ENCODE measurements at places on chromosomes 5 and 9. TPM values are rescaled to one million over a fixed set of nuclear protein-coding genes. Genes with fewer than 3 reads are reported as not detected.
A peak's percentile ranks its signal among the peaks of the same experiment; 100 is the strongest.

- DNase-seq = no peak
- H3K36me3 ChIP-seq = no peaks in the 10 kb centered on the region
- no peak overlapping the region for H3K27ac ChIP-seq
- H3K4me1 ChIP-seq = no peaks in the 10 kb centered on the region
- no peaks in the 10 kb centered on the region for H3K27me3 ChIP-seq
Observed at GRCh38 chr5:66646570-66646969, 50.4 kb downstream of the MAST4 start.

GRCh38 chr9:17795744-17796143 is 216.9 kb downstream of the SH3GL2 start:
- no peaks in the 10 kb centered on the region for H3K27me3 ChIP-seq
- no peak overlapping the region for H3K27ac ChIP-seq
- no peak overlapping the region for H3K4me3 ChIP-seq
- DNase-seq = no peak
- no peaks in the 10 kb centered on the region for H3K36me3 ChIP-seq

Gene COL23A1
- polyA plus RNA-seq = 0.26 TPM

DNA sequence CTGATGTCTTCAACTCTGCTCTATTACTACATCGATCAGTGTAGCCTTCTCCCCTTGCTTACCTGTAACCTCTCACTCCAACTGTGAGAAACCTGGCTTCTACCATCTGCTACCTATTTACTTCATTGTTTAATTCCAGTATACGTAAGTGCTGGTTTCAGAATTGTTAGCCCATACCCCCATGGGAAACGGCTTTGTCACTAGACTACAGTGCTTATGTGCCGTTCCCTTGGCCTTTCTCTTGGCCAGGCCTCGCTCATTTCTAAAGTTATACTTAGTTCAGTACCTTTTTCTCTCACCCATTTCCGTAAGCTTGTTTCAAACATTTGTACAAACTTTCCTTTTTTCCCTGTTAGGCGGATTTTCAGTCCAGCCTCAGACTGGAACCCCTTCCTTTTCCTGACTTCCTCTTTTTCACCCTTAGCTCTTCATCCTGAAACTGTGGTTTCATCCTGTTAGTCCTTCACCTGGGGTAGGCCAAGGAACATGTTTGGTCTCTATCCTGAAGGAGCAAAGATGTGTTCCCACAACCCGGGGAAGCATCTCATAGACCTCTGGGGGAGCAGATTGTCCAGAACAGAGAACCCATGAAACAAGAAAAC is 21.7 kb downstream of the ALG2 start:
- no peaks in the 10 kb centered on the region for H3K27me3 ChIP-seq
- peak overlapping the region; percentile 69 for H3K27ac ChIP-seq
- H3K4me3 ChIP-seq = no peak overlapping the region
- DNase-seq = no peak
- H3K4me1 ChIP-seq = peaks cover 34% of the 10 kb centered on the region

GRCh38 chr9:71279151-71279739 is 157.8 kb upstream of the TRPM3 start:
- H3K27ac ChIP-seq = no peak overlapping the region
- no peaks in the 10 kb centered on the region for H3K4me1 ChIP-seq
- H3K36me3 ChIP-seq = no peaks in the 10 kb centered on the region

DNA sequence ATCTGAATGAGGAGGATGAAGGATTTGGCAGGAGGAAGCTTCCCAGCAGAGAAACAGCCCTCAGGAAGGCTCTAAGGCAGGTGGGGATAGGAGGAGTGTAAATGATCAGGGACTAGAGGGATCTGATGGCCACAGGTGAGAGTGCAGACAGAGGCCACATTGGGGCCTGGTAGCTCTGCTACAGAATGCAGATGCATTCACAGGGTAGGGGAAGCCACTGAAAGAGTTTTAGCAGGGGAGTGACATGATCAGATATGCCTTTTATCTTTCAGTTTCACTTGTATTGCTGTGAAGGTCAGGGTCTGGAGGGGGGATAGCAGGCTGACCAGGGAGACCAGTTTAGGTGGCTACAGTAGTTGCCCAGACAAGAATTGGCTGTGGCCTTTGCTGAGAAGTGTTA is 3.0 kb downstream of the TXNDC15 start:
- H3K27ac ChIP-seq = peak overlapping the region; percentile 60
- H3K36me3 ChIP-seq = no peaks in the 10 kb centered on the region
- H3K4me3 ChIP-seq = peak overlapping the region; percentile 83
- DNase-seq = peak; percentile 30
- H3K4me1 ChIP-seq = peaks cover 18% of the 10 kb centered on the region

Gene CTXN3
- polyA plus RNA-seq = not detected

Gene FOXD4L3
- not detected for polyA plus RNA-seq

GRCh38 chr9:99052815-99053715 is 51.8 kb upstream of the TGFBR1 start:
- no peak for DNase-seq
- no peaks in the 10 kb centered on the region for H3K36me3 ChIP-seq
- H3K27ac ChIP-seq = no peak overlapping the region

Gene SPATA31A7
- not detected for polyA plus RNA-seq

Gene MIGA2
- 16.0 TPM for polyA plus RNA-seq

DNA sequence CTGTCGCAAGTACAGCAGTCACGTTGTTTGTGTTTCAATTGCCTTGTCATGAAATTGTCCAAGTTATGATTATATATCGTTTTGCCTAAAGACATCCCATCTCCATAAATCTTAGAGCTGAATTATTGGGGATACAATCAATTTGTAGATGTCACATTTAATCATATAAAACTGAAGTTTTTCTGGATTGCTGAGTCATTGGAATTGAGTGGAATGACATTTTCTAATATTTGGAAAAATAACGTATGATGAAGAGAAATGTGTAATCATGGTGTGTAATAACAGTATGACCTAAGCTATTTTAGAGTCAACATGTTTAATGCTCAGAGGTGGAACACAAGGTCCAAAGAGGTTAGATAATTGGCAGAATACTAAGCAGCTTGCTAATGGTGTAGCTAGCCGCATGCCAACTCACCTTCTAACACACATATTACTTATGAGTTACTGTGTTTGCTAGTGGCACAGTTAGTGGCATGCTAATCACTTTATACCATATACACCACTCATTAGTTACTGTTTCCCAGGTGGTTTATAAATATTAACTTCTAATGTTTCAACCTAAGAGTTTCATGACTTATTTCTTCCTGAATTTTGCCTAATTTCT is 473.1 kb upstream of the GRAMD2B start:
- no peak overlapping the region for H3K4me3 ChIP-seq
- no peak overlapping the region for H3K27ac ChIP-seq
- no peaks in the 10 kb centered on the region for H3K4me1 ChIP-seq
- DNase-seq = no peak
- no peaks in the 10 kb centered on the region for H3K36me3 ChIP-seq

DNA sequence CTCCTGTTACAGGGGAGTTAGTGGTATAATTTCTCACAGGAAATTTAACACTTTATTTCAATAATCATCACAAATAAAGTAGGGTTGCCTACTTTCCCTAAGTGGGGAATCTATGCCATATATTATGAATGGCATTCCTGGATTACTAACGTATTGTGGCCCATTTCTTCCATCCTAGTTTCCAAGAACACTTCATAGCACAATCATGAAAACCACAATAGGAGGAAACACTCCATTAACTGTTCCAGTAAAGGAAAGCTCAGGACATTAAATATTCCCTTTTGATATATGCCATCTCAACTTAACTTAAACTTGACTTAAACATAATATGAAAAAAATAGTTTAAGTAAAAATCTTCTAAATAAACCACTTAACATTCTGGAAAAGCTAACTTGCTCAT is 2.1 kb downstream of the CPLANE1 start:
- no peak overlapping the region for H3K27ac ChIP-seq
- no peaks in the 10 kb centered on the region for H3K36me3 ChIP-seq
- H3K27me3 ChIP-seq = no peaks in the 10 kb centered on the region
- no peak for DNase-seq
- H3K4me3 ChIP-seq = no peak overlapping the region
- 0 out of 2 replicates have a peak, but pooled peaks cover 3% of the 10 kb centered on the region for H3K4me1 ChIP-seq

DNA sequence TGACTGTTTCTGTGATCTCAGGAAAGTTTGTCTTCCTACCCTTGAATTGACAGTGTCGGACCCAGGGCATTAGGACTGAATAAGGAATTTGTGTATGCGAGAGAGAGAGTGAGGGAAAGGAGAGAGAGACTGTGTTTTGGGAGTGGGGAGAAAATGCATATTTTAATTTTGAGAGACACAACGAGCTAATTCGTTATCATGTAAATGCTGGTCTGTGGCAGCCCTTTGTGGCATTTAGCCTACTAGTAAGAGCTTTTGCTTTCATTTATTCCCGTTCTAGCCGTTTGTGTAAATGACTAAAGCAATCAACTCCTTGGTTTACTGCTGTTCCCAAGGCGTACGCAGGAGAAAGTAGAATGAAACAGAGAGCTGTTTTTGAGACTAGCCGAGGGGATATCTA is 79.8 kb upstream of the MAMDC2 start:
- H3K36me3 ChIP-seq = no peaks in the 10 kb centered on the region
- no peak overlapping the region for H3K27ac ChIP-seq
- peaks cover 3% of the 10 kb centered on the region for H3K27me3 ChIP-seq
- no peaks in the 10 kb centered on the region for H3K4me1 ChIP-seq
- no peak for DNase-seq
- H3K4me3 ChIP-seq = no peak overlapping the region

GRCh38 chr5:163649514-163649913 is 144.1 kb downstream of the MAT2B start:
- no peak overlapping the region for H3K4me3 ChIP-seq
- no peaks in the 10 kb centered on the region for H3K27me3 ChIP-seq
- H3K27ac ChIP-seq = no peak overlapping the region

Gene GMCL2
- polyA plus RNA-seq = not detected

Gene SLC45A2
- polyA plus RNA-seq = not detected

Gene MXD3
- 13.0 TPM for polyA plus RNA-seq

Gene C9orf85
- polyA plus RNA-seq = 16.6 TPM

DNA sequence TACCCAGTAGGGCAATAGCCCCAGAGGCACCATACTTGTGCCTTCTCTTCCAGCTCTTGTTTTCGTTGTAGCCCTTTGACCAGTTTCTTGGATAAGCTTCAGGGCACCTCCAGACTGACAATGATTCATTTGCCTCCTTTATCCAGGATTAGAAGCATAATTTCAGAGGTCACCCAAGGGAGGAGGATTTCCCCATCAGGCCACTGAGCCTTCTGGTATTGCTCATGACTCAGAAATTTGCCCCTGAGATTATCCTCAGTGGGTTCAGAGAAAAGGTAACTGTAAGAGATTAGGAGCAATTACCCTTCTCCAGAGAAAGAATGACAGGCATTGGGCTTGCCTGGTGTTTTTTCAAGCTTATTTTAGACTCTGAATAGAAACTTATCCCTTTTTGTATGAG is 147.9 kb downstream of the MSX2 start:
- H3K4me3 ChIP-seq = no peak overlapping the region
- H3K27me3 ChIP-seq = no peaks in the 10 kb centered on the region
- no peaks in the 10 kb centered on the region for H3K4me1 ChIP-seq
- no peaks in the 10 kb centered on the region for H3K36me3 ChIP-seq
- H3K27ac ChIP-seq = no peak overlapping the region

DNA sequence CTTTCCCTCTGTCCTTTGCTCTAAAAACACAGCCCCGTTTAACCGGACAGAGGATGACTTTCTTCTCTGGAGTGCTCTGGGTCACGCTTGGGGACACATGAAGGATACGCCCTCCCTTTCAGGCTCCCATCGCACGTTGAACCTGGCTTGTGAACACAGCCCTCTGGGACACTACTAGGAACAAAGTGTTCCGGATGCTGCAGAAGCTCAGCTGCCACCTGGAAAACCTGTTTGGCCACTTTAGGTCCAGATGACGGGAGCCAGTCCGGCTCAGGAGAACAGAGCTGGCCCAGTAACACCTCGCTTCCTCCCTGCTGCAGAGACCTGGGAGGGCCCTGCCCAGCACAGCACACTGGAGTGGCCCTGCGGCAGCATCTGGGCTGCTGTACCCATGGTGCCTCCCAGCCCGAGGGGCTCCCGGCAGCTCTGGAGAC is 60.1 kb downstream of the GADD45G start:
- H3K27ac ChIP-seq = no peak overlapping the region
- DNase-seq = no peak
- H3K27me3 ChIP-seq = peaks cover 2% of the 10 kb centered on the region
- no peaks in the 10 kb centered on the region for H3K4me1 ChIP-seq

DNA sequence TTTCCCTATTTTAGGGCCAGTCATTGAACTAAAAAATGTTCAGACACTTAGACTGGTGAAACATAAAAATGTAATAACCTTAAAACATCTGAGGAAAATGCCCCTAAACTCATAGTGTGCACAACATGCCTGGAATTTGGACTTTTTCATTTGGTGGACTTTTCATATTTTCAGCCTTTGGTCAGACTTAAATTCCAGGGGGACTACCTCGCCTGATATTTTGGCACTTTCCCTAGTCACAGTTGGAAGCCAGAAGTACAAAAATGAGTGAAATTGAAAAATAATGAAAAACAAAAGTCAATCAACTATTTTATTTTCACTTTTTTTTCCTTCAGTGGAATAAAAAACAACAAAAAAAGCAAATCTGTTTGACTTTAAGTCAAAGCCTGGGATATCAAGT is 256.2 kb downstream of the ACTL7B start:
- H3K36me3 ChIP-seq = no peaks in the 10 kb centered on the region
- 0 out of 2 replicates have a peak, but pooled peaks cover 2% of the 10 kb centered on the region for H3K27me3 ChIP-seq
- no peak overlapping the region for H3K4me3 ChIP-seq
- DNase-seq = no peak
- H3K27ac ChIP-seq = no peak overlapping the region

GRCh38 chr5:134003817-134004625 is 754 bp downstream of the VDAC1 start:
- DNase-seq = no peak
- H3K4me1 ChIP-seq = peaks cover 19% of the 10 kb centered on the region
- peak overlapping the region; percentile 95 for H3K27ac ChIP-seq
- H3K27me3 ChIP-seq = no peaks in the 10 kb centered on the region
- H3K36me3 ChIP-seq = peaks cover 14% of the 10 kb centered on the region

DNA sequence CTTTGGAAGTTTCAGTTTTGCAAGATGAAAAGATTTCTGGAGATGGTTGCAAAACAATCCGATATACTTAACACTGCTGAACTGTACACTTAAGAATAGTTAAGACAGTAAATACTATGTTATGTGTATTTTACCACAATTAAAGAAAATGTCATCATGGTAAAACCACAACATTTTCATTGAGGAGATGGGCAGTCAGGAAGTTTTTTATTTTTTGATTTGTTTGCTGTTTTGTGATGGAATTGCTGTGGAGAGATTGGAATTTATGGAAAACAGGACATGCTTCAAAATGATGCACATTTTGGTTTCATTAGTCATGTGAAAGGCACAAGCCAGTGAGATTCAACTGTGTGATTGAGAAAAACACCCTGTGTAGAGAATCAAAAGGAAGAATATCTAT is 90.5 kb upstream of the AGXT2 start:
- no peaks in the 10 kb centered on the region for H3K27me3 ChIP-seq
- H3K4me1 ChIP-seq = no peaks in the 10 kb centered on the region
- H3K36me3 ChIP-seq = no peaks in the 10 kb centered on the region
- no peak overlapping the region for H3K4me3 ChIP-seq

Gene P4HA2
- polyA plus RNA-seq = 10.9 TPM

DNA sequence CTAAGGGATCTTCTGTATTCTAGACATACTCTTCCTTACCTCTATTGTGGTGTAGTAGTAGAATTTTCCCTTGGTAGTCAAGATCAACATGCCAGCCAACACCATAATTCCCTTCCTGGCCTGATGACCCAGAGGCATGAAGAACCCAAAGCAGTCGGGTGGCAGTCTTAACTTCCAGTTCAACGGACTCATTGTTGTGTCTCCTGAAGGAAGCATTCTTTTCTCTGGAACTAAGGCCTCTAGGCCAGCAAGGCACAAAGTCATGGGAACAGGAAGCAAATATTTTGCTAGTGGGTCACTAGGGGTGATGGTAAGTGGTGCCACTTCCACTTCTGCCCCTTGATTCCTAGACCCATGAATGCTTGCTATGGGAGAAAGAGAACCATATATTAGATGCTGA is 55.2 kb upstream of the DAPK1 start:
- no peak overlapping the region for H3K27ac ChIP-seq
- H3K4me1 ChIP-seq = peaks cover 3% of the 10 kb centered on the region
- no peak overlapping the region for H3K4me3 ChIP-seq
- H3K36me3 ChIP-seq = no peaks in the 10 kb centered on the region
- no peaks in the 10 kb centered on the region for H3K27me3 ChIP-seq

Data from GM12878 (cell line).